NCI-H1105 (cell line): ENCODE measurements at places on chromosomes 2 and 18.

DNA sequence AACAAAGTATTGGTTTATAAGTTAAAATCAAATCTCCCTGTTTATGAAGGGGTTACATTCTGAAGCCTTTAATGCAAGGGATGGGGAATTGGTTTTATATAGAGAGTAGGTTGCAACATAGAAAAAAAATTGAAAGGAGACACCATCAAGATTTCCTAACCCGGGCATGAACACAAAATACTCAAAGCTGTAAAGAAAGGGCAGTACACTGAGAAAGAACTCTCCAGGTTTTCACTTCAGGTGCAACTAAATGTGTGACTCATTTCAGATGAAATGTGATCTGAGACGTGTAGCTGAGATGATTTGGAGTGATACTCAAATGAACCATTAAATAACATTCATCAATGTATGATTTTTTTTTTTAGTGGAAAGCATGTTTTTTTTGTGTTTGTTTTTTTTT, 43.6 kb downstream of the SANBR start:
- DNase-seq, result no peak

DNA sequence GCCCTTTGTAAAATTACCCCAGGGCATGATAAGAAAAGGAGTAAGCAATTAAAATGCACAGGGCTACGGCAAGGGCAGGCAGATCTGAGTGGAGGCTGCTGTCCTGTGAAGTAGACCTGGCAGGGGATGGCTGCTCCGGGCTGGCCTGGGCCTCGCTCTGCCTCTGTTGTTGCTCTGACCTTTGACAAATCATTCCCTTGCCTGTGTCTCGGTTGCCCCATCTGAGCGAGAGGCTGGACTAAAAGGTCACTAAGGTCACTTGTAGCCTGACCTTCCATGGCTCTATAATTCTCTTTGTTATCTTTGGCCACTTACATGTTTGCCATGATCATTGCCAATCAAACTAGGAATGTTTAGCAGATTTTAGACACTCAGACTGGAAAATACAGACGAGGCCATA, 118.1 kb downstream of the KLHL29 start:
- no peak for DNase-seq

GRCh38 chr2:233387667-233388528, 33.6 kb downstream of the DGKD start:
- peak; percentile 69 for DNase-seq

DNA sequence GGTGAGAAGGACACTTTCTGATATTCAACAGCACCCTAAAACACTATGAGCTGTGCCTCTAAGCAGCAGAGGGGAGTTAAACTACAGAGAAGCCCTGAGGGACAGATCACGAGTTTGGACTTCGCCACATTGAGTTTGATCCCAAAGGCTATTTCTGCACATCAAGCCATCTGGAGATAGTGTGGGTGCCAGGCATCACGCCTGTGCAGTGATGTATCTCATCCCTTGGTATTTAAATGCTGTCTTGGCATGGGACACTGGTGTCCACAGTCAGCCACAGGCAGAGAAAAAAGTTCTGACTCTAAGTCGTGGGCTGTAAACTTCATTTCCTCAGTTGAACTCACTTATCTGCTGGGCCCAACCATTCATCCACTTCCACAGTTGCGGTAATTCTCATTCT, 742.3 kb upstream of the CELF4 start:
- DNase-seq, result no peak

- peak; percentile 88 for DNase-seq
Observed at GRCh38 chr2:11155381-11156035, at the start of gene SLC66A3. TSS of gene SLC66A3 (plus strand) at chr2:11155467. CDS start at chr2:11155547, 80 bp downstream.

DNA sequence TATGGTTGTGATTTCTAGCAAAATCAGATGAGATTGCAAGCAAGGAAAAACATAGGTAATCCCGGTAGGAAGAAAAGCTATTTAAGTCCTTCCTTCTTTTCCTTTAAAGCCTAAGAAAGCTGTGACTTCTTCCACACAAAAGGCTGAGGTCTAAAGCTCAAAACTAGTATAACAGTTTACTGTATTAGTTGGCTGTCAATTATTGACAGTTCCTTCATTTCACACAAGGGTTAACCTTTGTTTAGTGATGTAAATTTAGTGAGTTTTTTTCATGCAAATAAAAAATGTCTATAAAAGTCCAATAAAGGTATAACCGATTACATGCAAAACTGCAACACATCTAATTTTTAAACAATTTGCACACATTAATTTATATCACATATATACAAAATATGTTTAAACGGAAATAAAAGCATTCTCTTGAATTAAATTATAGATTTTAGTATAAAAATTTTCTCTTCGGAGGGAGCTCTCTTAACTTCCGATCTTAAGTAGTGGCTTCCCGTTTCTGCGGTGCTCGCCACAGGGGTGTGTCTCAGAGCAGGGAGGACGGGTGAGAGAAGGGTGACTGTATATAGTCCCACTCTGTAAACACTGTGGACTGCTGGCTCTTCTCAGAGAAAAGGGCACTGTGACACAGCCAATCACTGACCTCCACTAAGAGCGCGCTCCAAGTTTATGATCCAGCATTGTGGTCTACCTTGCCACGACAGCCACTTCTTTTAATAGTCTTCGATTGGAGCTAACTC, 33.4 kb downstream of the TTR start:
- no peak for DNase-seq

DNA sequence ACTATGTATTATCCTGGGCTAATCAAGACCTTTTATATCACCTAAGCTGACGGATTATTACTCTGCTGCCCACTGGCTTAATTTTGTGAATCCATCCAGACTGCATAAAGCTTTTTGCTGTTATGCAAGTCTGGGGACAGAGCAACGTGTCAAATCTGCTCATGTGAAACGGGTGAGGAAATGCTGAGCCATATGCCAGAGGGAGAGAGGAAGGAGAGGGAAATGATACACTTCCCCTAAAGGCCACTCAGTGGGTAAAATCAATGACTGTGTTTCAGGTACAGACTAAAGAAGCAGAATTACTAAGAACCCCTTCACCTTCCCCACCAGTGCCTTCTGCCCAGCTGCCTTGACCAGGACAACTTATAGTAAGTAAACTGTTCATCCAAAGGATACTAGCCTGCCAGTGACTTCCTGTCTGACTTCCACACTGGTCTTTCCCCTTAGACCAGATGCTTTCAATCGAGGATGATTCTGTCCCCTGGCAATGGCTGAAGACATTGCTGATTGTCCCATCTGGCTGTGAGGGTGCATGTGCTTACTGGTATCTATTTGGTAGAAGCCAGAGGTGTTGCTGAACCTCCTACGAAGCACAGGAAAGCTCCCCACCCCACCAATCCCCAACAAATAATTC, 43.0 kb downstream of the STAT1 start:
- no peak for DNase-seq

DNA sequence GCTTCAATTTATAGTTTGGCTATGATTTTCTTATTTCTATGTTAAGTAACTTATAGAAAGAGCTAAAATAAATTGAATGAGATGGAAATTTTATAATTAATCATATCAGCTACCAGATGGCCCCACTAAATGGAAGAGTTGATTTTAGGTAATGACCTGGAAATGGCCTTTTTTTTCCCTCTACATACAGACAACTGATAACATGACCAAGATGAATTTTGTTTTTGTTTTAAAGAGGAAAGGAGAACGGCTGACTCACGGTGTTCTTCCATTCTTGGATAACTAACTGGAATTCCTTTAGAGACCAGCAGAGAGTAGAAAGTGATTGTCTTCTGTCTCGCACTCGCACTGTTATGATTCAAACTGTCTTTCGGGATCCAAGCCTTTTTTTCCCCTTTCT, 91.0 kb downstream of the TMEM185B start:
- DNase-seq, result no peak

DNA sequence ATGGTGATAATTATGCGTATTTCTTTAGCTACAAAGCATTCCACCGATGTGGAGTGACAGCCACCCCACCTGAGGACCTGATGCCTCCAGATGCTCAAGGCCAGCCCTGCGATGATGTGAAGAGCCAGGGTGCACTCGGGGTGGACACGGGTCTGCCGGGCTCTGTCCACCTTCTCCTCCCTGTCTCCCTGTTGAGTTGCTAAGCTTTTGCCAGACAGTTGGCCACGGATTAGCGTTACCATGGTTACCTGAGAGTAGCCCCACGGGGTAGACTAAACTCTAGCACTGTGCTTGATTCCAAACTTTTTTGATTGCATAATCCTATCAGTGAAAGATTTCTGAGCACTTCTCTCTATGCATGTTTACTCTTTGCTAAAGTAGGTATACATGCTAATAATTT, 86.2 kb downstream of the SMIM21 start:
- DNase-seq, result no peak

DNA sequence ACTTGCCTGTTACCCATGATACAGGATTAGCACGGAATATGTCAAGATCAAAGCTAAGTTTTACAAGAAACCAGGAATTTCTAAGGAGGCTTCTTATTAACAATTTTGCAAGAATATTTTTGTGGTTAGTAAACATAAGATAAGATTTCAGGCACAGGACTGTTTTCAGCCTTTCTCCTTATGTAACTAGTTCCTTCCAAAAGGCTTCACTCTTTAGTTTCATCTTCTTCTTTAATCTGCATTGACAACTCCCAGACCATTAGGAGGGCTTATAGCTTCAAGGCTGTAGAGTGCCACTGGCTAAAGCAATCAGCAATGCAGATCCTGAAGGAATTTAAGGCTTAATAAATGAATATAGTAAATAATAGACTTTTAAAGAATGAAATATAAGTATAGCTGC, 29.3 kb downstream of the SLC14A1 start:
- DNase-seq, result no peak

GRCh38 chr2:148764815-148765214, 110.2 kb upstream of the KIF5C start:
- DNase-seq, result no peak

- no peak for DNase-seq
Observed at GRCh38 chr2:69525261-69525660, 88.0 kb upstream of the NFU1 start.

- DNase-seq, result no peak
Observed at GRCh38 chr2:219184121-219184520, 6.0 kb downstream of the RETREG2 start.

DNA sequence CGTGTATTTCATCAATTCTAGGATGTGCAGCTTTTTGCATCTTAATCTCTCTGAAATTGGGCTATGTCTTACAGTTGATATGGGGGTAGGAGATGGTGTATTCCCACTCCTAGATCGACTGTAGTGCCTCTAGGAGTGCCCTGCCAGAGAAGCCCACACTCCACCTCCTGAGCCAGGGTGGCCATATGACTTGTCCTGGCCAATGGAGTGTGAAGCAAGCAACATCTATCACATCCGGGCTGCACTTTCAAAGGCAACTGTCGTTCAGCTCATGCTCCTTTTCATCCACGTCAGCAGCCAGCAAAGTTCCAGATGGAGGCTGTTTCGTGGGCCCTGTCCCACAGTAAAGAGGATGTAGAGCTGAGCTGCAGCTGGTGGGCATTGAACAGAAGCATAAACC, 149.4 kb upstream of the SLC1A4 start:
- no peak for DNase-seq

DNA sequence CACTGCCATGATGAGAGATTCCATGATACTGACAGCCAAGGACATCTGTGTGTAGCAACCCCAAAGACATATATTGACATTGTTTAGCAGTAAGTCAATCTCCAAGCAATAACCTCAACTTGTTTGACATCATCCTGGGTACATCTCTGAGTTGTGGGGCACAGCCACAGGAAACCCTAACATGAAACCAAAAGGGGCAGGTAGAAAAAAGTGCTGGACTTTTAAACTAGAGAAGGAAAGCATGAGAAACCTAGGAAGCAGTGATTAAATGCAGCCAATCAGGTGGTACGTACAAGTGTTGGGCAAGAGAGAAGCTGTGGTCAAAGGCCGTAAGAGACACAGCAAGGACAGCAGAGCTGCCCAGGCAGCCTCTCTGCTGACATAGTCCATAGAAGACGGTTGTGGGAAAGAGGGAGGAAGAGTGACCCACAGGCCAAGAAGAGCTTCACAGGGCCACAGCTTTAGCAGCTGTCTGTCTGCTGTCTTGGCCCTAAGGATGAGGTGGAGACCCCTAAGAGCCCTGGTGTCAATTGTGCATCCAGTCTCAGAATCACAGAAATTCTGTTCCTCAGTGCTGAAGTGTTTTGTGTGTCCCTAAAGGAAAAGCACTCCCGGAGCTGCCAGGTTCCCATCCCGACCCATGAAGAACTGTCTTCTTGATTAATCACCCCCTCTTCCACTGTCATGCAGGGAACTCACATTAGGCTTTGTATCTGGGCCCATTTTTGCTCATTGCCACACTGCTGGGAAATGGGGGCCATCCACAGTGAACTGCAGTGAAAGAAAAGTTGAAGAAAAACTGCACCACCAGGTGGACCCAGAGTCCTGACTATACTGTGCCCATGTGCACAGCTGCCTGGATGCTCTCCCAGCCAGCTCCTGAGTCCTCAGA, 25.4 kb upstream of the CHN1 start:
- peak; percentile 10 for DNase-seq

DNA sequence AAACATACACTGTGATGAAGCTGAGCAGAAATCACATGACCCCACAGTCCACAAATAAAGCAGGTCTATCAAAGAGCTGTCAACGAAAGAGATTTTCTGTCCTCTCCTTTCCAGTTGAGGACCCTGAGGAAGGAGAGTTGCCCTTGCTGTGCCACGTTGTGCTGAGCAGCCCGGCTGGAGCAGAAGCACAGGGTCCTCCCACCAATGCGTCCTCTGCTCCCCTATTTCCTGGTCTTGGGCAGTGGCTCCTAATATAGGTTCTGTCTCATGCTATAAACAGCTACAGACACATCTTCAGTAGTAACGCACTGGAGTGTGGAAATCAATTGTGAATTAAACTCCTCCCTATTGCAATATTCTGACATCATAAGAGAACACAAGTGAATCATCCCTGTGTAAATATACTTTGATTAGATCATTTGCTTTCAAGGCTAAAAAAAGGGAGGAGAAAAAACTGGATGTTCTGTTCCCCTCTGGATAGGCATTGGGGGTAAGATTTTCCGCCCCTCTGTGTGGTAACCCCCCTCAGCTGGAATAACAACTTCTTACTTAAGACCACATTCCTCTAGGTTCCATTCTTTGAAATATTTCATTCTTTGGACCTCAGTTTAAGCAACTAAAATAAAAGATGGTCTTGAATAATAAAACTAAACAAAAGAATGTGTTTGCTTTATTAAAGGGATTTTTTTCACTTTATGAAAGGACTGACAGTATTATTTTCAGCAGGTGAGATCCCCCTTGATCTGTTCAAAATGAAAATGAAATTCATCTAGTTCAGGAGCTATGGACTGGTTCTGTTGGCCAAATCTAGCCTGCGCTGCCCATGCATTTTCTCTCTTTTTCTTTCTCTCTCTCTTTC, 8.3 kb upstream of the RHOB start:
- no peak for DNase-seq

- DNase-seq, result no peak
Observed at GRCh38 chr2:180240774-180241173, 233.7 kb upstream of the CWC22 start.

GRCh38 chr18:3889121-3889520, 439.1 kb downstream of the TGIF1 start:
- no peak for DNase-seq

- no peak for DNase-seq
Observed at GRCh38 chr2:130823171-130823885, 13.4 kb upstream of the ARHGEF4 start.

GRCh38 chr2:172931256-172931894, 144.3 kb upstream of the MAP3K20 start:
- DNase-seq, result no peak
